ENCODE measurements at places on chromosomes 16 and 17. TPM values are rescaled to one million over a fixed set of nuclear protein-coding genes. Genes with fewer than 3 reads are reported as not detected.

Gene PLA2G10
- not detected for total RNA-seq

Gene PVALEF
- not detected for total RNA-seq

Gene TNFRSF13B
- total RNA-seq = not detected

Gene NAGS
- 1.5 TPM for total RNA-seq

Gene TPSG1
- total RNA-seq = not detected

Gene CHD9NB
- not detected for total RNA-seq

Gene CES5A
- total RNA-seq = not detected

Gene CNGB1
- not detected for total RNA-seq

Gene KRTAP3-1
- not detected for total RNA-seq

Gene KRT33A
- total RNA-seq = not detected

Gene CFAP52
- total RNA-seq = not detected

Gene CIBAR2
- not detected for total RNA-seq

Gene TNFRSF17
- total RNA-seq = not detected

Gene IGFALS
- total RNA-seq = not detected

Gene PRRT2
- 0.93 TPM for total RNA-seq

Gene CLEC3A
- total RNA-seq = not detected

Gene RCVRN
- total RNA-seq = not detected

Measured in activated CD4-positive, alpha-beta T cell treated with anti-CD3 and anti-CD28 coated beads for 36 hours (primary cell).